ENCODE measurements at places on chromosomes 6 and 20. TPM values are rescaled to one million over a fixed set of nuclear protein-coding genes. Genes with fewer than 3 reads are reported as not detected.

ULBP1 gene
- total RNA-seq, result 0.82 TPM

GINS1 gene
- 12.1 TPM for total RNA-seq

CCR6 gene
- not detected for total RNA-seq

HLA-DRB5 gene
- total RNA-seq, result not detected

ELOVL2 gene
- 22.0 TPM for total RNA-seq

PPP1R14C gene
- 30.2 TPM for total RNA-seq

FOXA2 gene
- not detected for total RNA-seq

TBC1D22B gene
- 8.1 TPM for total RNA-seq

SLA2 gene
- total RNA-seq, result 0.09 TPM

UTRN gene
- 53.7 TPM for total RNA-seq

HSD17B8 gene
- total RNA-seq, result 2.4 TPM

MLIP gene
- 6.3 TPM for total RNA-seq

KIFC1 gene
- total RNA-seq, result 12.3 TPM

IPCEF1 gene
- total RNA-seq, result 4.4 TPM

BPIFB1 gene
- total RNA-seq, result 0.45 TPM

OPRM1 gene
- 15.9 TPM for total RNA-seq

DPM1 gene
- 23.6 TPM for total RNA-seq

OLIG3 gene
- total RNA-seq, result 1.2 TPM

UBE2C gene
- 14.1 TPM for total RNA-seq

MDFI gene
- 51.2 TPM for total RNA-seq

PGK2 gene
- not detected for total RNA-seq

SALL4 gene
- 2.3 TPM for total RNA-seq

PAK5 gene
- 27.8 TPM for total RNA-seq

RAB44 gene
- not detected for total RNA-seq

CLPSL2 gene
- not detected for total RNA-seq

SUMO4 gene
- 12.2 TPM for total RNA-seq

SPEF1 gene
- 1.00 TPM for total RNA-seq

IFT52 gene
- 46.0 TPM for total RNA-seq

DDX27 gene
- total RNA-seq, result 17.1 TPM

ANGPT4 gene
- 0.09 TPM for total RNA-seq

SERAC1 gene
- 23.3 TPM for total RNA-seq

CFAP206 gene
- 6.5 TPM for total RNA-seq

KCNK5 gene
- total RNA-seq, result 0.27 TPM
